Gastrocnemius medialis (tissue), 4 donors: ENCODE measurements at places on chromosomes 2 and 18.

DNA sequence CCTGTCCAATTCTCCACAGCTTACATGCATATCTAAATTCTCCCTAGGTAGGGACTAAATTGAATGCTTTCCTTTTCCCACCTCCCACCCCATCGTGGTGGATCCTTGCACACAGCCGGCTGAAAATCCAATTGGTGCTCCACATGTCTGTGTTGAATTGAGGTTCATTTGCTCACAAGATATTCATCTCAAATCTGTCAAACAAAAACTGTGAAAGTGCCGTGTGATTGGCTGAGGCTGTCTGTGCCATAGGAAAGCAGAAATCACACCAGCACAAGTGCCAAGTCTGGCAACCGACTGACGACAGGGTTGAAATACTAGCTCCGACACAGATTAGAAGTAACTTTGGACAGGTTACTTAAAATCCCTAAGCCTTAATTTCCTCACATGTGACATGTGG lies 823.3 kb downstream of the TDRD15 start:
- DNase-seq: no peak

DNA sequence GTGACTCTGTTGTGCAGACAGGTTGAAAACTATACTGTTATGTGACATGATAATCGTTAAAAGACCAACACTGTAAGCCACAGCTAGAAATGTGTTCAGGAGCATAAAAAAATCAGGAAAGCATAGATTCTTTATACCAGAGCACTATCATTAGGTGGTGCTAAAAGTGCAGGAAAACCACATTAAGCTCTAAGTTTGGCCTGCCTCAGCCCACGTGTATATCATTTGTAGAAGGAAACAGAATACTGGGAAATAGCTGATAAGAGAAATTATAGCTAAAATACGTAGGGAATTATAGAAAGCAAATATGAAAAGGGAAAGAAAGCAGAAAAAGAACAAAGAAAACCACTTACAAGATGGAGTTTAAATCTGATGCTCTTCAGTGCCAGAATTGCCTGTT lies 26.5 kb upstream of the C2orf74 start:
- no peak for DNase-seq

GRCh38 chr2:187188783-187189631 lies 259.0 kb downstream of the CALCRL start:
- no peak for DNase-seq

DNA sequence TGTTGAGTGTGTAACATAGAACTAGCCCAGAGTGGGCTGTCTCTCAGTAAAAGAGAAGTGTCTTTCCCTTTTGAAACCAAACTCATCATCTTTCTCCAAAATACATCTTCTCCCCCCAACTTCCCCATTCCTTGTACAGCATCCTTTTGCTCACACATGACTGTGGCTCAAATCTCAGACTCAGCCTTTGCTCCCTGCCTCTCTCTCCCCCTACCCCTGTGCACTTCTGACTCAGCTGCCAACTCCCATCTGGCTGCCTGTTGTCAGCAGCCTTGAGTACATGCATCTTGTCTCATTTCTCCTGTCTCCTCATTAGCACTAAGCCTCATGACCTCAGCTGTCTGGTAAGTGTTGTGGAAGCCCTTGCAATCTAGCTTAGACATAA lies 18.1 kb upstream of the MGAT4A start:
- peak; percentile 35 for DNase-seq

DNA sequence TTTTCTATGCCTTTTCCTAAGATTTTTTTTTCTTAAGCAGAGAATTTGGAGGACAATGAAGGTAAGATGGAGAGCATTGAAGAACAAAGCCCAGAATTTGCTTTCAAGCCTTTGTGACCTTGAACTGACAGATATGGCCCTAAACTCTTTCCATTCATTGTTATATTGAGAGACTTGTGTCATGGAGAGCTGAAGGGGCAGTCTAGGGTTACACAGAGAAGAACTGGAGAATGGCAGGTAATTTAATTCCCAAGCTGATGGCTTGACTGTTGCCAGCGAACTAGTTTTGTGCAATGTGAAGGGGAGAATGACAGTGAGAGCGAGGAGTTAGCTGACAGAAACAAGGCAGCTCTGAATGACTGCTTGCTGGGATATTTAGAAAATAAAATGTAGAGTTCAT lies 1344.2 kb downstream of the LRP1B start:
- peak; percentile 2 for DNase-seq

- DNase-seq: no peak
Observed at GRCh38 chr2:100670232-100670631, 107.4 kb downstream of the PDCL3 start.

- no peak for DNase-seq
Observed at GRCh38 chr18:79495591-79496071, 99.9 kb downstream of the NFATC1 start.

- no peak for DNase-seq
Observed at GRCh38 chr18:78319961-78320360, 659.7 kb upstream of the SALL3 start.

- no peak for DNase-seq
Observed at GRCh38 chr18:76699923-76700322, 122.4 kb upstream of the ZNF236 start.

GRCh38 chr18:61953161-61953560 lies 60.4 kb upstream of the RNF152 start:
- DNase-seq: no peak

DNA sequence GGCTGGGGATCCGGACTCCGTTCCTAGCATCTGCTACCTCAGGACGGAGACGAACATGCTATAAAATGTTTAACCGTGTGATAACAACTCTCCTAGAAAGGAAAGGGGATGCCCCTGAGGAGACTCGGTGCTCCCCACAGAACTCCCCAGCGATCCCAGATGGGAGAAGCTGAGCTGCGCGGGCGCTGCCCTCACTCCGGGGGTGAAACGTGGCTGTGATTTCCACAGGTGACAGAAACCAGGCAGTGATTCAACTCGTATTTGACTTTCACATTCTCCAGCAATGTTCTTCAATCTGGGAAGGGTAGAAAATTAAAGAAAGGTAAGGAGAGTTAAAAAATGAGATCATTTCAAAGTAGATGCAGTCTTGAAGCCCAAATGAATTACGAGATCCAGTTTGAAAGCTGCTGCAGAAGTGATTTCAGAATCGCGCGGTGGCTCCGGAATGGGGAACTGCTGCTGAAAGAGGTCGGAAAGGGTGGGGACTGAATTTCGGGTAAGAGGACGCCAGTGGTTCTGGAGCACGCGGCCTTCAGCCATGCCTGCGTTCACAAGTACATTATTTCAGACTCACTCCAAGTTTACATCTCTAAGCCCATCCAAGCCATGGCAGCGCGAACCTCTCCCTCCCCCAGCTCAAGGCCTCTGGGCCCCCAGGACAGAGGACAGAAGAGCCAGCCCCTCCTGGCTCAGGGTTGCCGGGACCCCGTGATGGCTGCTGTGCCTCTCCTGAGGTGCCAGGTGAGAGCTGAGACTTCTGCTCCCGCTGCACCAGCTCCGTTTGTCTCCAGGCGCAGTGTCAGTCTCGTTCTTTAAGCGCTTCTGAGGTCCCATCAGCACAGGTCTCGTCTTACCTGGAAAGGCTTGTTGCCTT lies 39.5 kb downstream of the ADNP2 start:
- no peak for DNase-seq

DNA sequence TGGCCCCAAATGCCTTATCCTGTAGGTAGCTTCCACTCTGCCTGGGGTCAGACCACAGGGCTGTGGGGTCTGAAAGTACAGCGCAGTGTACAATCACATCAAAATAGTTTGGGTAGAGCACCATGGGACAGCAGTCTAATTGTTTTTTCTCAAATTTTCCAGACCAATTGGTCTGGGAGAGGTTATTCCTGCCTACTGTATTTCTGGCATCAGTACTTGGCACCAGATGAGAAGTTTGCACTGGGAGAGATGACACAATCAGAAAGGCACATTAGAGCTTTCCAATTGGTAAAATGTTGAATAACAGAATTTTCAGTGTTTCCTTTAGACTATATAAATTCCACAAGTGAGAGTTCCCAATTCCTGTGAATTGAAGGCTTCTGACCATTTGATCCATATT lies 30.9 kb upstream of the LRRTM1 start:
- no peak for DNase-seq

GRCh38 chr2:61537277-61537949 lies 743 bp downstream of the XPO1 start:
- DNase-seq: no peak

- DNase-seq: no peak
Observed at GRCh38 chr18:13615432-13615861, 110.9 kb downstream of the FAM210A start.

- DNase-seq: no peak
Observed at GRCh38 chr2:233519787-233520611, 46.6 kb downstream of the USP40 start.

- no peak for DNase-seq
Observed at GRCh38 chr2:61255580-61256437, 93.8 kb downstream of the C2orf74 start.

GRCh38 chr18:79479761-79480161 lies 84.0 kb downstream of the NFATC1 start:
- DNase-seq: no peak

DNA sequence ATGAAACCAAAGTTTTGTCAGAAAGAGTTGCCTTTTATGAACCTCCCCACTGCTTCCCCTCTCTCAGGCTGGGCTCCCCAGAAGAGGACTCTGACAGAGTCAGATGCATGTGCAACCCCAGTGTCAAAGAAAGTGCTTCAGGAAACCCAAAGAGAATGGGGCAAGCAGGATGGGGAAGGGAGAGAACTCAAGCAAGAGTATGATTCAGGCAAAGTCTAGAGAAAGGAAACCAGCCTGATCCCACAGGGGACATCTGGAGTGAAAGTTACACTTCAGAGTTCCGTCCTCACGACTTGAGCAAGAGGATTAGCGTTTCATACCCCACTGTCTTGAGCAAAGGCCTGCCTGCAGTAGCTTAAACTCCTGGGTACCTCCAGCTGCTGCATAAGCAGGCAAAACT lies 51.8 kb upstream of the EPC2 start:
- no peak for DNase-seq

DNA sequence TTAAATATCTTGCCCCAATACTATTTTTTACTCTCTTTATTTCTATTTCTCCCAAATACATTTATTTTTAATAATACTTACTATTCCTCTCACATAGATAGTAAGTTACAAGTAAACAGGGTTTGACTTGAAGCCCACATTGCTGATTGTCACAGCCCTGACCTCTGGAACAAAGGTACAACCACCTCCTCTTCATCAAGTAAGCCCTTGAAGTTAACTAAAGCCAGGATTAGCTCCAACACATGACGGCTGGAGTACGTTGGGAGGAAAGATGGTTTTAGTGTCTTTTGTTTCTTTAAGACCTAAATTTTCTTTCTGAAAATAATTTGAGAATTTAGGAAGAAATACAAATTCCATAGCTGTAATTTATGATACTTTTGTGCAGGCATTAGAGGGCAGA lies 949 bp downstream of the MYOM1 start:
- DNase-seq: no peak

DNA sequence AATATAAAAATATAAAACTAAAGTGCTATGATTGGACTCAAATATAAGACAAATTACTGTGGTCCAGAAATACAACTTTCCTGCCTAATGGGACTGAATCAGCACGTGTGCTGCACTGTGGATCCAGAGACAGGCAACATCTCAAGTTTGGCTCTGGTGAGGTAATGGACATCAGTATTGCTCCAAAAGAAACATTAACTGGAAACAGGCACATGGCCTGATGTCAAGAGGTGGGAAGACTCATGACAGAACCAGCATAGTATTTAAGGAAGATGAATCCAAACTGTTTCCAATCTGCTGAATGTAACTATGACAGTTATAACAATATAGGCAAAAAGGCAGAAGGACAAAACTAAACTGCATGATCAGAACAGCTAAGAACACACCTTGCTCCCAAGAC lies 354.6 kb downstream of the FSIP2 start:
- no peak for DNase-seq

DNA sequence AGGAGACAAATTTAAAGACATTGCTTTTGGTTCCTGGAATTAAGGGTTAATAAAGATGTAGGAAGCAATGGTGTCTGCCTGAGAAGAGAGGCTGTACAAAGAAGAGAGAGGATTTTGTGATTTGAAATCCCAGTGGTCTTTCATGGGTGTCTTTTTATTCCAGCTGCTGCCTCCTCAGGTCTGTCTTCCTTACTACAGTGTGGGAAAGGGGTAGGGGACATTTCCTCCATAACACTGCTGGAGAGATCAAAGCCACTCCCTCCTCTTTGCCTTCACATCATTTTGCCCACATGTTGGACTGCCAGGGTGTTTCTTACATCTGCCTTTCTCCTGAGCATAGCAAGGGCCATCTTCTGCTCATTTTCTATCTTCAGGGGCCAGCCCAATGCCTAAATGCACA lies 348.5 kb downstream of the EN1 start:
- no peak for DNase-seq

- no peak for DNase-seq
Observed at GRCh38 chr2:9889812-9890261, 46.6 kb downstream of the TAF1B start.
